Spleen (tissue), 13 donors: ENCODE measurements at places on chromosomes 7 and 10.

DNA sequence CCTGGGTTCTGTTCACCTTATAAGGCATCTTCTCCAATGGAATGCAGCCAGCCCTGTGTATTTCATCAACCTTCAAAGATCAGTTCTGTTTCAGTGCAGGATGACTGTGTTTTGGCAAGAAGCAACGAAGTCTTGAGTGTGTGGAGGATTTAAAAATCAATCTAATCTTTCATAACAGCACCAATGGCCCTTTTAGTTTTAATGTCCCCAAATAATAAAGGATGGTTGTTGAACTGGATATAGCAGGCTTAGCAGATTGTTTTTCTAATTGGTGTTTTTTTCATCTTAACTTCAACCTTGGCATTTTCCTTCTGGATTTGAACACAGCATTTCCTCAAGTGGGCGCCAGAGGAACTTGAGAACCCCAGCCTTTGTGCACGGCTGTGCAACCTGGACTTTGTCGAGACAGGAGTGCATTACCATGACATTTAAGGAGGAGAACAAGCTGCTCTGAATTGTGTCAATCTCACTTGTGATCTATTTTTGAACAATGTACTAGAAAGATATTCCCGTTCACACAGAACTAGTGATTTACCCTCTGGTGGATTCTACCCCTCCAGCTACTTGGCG, 313.3 kb upstream of the AKR1E2 start:
- H3K4me1 ChIP-seq: peaks cover 33% of the 10 kb centered on the region
- no peaks in the 10 kb centered on the region for H3K27me3 ChIP-seq
- no peaks in the 10 kb centered on the region for H3K36me3 ChIP-seq
- H3K4me3 ChIP-seq: no peak overlapping the region
- H3K27ac ChIP-seq: no peak overlapping the region

GRCh38 chr7:105978035-105978434, 15.0 kb downstream of the CDHR3 start:
- no peaks in the 10 kb centered on the region for H3K36me3 ChIP-seq
- no peak for DNase-seq
- no peaks in the 10 kb centered on the region for H3K27me3 ChIP-seq
- no peak overlapping the region for H3K4me3 ChIP-seq

DNA sequence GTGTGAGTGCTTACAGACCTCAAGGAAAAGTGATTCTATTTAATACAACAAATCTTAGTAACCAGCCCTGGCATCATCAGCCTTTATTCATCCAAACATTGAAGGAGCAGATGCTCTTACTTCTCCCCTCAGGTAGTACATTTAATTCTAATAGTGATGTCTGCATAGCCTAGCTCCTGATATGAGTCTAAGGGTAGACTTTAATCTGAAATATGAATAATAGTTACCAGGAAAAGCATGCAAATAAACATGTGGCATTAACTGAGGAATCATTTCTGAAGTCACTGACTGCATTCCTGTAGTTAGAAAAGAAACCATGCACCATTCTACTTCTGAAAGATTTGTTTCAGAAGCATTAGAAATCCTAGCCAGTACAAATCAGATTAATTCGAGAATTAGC, 25.7 kb upstream of the LMBR1 start:
- no peaks in the 10 kb centered on the region for H3K36me3 ChIP-seq
- DNase-seq: no peak
- no peaks in the 10 kb centered on the region for H3K4me1 ChIP-seq
- no peak overlapping the region for H3K4me3 ChIP-seq
- no peak overlapping the region for H3K27ac ChIP-seq

- no peak for DNase-seq
- no peaks in the 10 kb centered on the region for H3K36me3 ChIP-seq
- H3K4me1 ChIP-seq: peaks cover 3% of the 10 kb centered on the region
Observed at GRCh38 chr10:6394084-6394483, 186.0 kb downstream of the PRKCQ start.

DNA sequence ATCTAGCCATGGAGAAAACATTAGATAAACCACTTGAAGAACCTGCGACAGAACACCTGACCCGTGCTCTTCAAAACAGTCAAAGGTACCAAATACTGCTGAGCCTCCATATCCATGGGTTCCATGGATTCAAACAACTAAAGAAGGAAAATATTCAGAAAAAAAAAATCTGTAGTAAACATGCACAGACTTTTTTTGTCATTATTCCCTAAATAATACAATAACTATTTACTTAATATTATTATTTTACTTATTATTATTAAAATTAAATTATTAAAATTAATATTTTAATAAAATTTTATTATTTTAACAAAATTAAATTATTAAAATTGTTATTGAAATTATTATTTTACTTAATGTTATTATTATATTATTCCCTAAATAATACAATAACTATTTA, 101.0 kb upstream of the PDE1C start:
- no peak overlapping the region for H3K4me3 ChIP-seq
- H3K27me3 ChIP-seq: no peaks in the 10 kb centered on the region
- no peaks in the 10 kb centered on the region for H3K36me3 ChIP-seq
- no peak for DNase-seq
- H3K4me1 ChIP-seq: no peaks in the 10 kb centered on the region

GRCh38 chr7:149329265-149329664, 67.3 kb downstream of the ZNF783 start:
- H3K27me3 ChIP-seq: no peaks in the 10 kb centered on the region
- DNase-seq: no peak
- no peaks in the 10 kb centered on the region for H3K36me3 ChIP-seq
- H3K4me1 ChIP-seq: no peaks in the 10 kb centered on the region
- H3K4me3 ChIP-seq: no peak overlapping the region
- no peak overlapping the region for H3K27ac ChIP-seq
